Stimulated activated CD4-positive, alpha-beta T cell treated with anti-CD3 and anti-CD28 coated beads, Interleukin-15, amount 100 ng/mL, for 1 hour (primary cell): ENCODE measurements at places on chromosomes 6 and 20.

GRCh38 chr6:31879143-31879542 is 346 bp upstream of the SLC44A4 start:
- DNase-seq, result no peak

DNA sequence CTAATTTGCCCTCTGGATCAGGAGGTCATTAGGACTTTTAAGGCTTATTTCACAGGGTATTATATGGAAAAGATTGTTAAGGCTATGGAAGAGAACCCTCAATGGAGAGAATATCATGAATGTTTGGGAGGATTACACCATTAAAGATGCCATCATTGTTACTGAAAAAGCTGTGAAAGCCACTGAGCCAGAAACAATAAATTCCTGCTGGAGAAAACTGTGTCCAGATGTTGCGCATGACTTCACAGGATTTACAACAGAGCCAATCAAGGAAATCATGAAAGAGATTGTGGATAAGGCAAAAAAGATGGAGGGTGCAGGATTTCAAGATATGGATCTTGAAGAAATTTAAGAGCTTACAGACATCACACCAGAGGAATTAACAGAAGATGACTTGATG is 798.3 kb upstream of the SLC35B3 start:
- DNase-seq, result no peak

DNA sequence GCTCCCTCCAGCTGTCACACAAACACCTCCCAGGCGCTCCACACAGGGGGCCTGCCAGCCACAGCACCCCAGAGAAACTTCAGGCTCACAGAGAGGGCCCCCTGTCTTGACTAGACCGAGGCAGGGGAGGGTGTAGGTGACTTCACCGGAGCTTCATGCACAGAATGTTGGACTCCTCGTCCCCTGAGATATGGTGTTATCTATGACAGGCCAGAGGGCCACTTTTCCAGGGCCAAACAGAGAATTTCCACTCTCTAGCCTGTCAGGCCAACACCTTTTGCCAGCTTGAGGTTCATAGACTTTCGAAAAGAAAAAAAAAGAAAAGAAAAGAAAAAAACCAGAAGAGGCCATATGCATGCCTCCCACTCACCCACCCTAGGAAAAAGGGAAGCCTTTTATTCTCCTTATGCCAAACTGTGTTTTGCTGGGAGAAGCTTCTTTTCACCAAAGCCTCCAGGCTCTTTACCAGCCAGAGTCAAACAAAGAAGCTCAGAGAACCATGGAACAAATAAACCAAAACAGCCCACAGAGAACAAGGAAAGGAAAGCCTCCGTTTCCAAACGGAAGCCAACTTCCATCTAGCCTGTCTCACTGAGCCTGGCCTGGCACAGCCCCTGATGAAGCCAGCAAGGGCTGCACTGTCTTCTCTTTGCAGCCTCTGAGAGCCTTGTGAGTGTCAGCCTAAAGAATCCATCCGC is 313.2 kb upstream of the JARID2 start:
- no peak for DNase-seq

- no peak for DNase-seq
Observed at GRCh38 chr20:22801528-22801927, 217.2 kb upstream of the FOXA2 start.

GRCh38 chr6:31502586-31502985 is 4.6 kb downstream of the MICB start:
- DNase-seq, result no peak

- no peak for DNase-seq
Observed at GRCh38 chr20:58054780-58055373, 173.6 kb downstream of the ANKRD60 start.

GRCh38 chr6:75643173-75643572 is 41.5 kb downstream of the SENP6 start:
- DNase-seq, result no peak

GRCh38 chr20:58691773-58692578 is 624 bp upstream of the NPEPL1 start:
- DNase-seq, result no peak

DNA sequence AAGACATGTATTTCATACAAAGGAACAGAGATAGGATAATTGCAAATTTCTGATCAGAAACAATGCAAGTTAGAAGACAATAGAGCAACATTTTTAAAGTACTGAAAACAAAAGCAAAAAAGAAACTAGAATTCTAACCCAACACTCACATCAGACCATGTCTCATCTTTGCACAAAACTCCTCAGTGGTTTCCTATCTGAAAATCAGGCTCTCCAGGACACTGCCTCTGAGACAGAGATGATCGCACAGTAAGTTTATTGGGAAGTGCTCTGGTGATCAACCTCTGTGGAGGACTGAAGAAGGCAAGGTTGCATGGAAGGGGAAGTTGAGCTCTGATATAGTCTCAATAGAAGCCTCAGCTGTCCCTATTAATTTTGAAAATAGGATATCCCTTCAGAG is 2.3 kb upstream of the TTBK1 start:
- DNase-seq, result no peak

GRCh38 chr6:157020881-157021343 is 243.7 kb downstream of the ARID1B start:
- DNase-seq, result no peak

- no peak for DNase-seq
Observed at GRCh38 chr6:118581489-118581959, 33.4 kb downstream of the PLN start.

DNA sequence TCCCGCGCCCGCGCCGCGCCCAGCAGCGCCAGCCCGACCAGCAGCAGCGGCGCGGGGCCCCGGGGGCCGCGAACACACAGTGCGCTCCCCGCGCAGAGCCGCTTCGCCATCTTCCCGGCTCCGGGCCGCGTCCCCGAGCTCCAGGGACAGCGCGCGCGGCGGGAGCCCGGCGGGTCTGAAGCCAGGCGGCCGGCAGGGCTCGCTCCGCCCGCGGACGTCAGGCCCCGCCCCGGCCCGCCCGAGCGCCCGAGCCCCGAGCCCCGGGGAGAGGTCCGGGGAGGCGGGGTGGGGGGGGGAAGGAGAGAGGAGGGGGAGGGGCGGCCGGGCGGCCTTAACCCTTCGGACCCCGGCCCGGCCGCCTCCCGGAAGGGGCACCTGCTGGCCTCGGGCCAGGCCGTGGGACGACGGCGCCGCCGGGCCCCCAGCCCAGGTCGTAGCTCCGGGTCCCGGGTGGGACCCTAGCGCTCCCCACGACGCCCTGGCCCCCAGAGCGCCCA is at the start of gene LAMA5:
Gene LAMA5 (minus strand): TSS at position 177 of the 497 bp plus-strand sequence. CDS start 67 bp downstream, at position 110.
- no peak for DNase-seq

DNA sequence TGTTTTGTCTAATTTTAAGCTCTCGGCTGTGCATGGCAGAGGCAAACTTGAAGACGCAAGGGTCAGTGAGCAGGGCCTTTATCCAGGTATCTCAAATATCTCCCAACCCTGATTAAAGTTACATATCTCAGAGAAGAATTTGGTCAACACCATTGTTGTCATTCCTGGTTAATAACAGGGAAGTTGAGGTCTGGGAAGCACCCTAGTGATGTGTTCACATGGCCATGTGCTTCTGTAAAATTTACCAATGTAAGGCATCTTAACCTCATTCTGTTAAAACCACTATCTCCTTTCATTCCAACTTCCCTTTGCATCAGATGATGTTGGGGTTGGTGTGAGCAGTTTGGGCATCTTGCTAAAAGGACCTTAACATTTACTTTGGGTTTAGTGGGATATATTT is 4.0 kb upstream of the FAM110A start:
- DNase-seq, result no peak

- DNase-seq, result no peak
Observed at GRCh38 chr6:129662406-129662766, 47.6 kb downstream of the ARHGAP18 start.

- no peak for DNase-seq
Observed at GRCh38 chr6:98467902-98468301, 366.5 kb upstream of the POU3F2 start.

- DNase-seq, result no peak
Observed at GRCh38 chr6:106373502-106374239, 13.2 kb downstream of the CRYBG1 start.

- DNase-seq, result no peak
Observed at GRCh38 chr6:107396211-107396610, 63.2 kb downstream of the PDSS2 start.

DNA sequence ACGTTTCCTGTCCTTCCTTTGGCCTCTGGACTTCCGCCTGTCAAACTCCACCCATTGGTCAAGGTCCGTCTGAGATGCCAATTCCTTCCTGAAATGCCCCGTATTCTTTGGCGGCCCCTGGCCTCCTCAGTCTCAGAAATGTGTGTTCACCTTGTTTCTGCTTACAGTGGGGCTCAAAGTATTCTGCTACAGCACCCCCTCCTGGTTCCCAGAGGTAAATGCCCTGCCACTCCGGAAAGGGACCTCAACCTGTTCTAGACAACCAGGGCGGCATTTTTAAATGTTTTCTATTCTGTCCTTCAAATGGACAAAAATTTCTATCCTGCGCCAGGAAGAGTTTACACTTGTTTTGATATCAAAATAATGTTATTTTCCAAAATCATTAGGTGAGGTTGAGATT is 12.1 kb upstream of the PAX1 start:
- DNase-seq, result no peak

DNA sequence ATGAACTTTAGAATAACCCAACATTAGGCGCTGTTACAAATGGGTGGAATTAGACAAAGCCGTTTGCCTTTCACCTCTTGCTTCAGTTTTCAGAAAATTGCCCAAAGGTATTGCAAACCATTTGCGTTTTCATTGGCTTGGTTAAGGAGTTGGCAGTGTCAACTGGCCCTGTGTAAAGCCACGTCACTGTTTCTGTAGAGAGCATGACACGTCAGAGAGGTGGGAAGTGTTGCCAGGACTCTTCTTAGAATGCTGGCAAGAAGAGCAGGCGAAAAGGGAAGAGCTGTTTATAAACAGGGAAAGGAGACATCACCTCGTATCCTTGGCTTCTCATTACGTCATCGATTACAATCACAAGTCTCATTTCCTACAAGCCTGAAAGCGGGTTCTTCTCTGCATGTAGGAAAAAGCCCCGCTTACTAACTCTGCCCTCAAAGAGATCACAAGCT is 4.2 kb upstream of the IRF4 start:
- no peak for DNase-seq

DNA sequence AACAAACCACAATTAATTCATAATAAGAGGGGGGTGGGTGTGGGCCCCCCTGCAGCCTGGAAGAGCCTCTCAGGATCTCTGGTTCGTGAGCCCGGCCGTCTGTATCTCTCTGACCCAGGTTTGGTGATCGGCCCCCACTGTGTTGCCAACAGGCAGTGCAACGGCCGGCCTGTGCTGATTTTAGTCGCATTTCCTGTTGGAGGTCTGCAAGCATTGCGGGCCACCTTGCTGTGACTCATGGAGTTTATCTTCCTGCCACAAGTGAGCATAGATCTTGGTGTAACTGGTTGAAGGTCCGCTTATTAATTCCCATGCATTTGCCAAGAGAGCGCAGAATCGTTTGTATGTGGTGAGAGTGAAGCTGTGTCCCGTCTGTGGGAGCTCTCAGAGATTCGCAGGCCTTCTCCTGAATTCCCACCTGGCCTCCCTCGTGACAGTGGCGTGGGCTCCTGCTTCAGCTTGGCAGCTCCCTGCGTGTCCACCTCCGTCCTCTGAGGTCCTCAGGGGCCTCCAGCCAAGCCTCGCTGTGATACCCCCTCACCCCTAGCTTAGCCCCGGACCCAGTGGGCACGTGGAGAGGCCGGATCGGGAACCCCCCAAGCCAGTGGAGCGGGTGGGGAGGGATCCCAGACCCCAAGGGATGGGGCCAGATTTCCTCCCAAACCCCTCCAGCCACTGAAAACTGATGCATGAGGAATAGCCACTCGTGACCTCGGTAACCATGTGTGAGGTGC is 269.8 kb downstream of the CDH4 start:
- DNase-seq, result no peak

GRCh38 chr6:154528310-154528915 is 17.9 kb upstream of the CNKSR3 start:
- DNase-seq, result no peak

GRCh38 chr6:38959138-38959537 is 89.4 kb upstream of the GLP1R start:
- no peak for DNase-seq

- DNase-seq, result no peak
Observed at GRCh38 chr6:99814230-99814928, 179.6 kb downstream of the MCHR2 start.

- DNase-seq, result no peak
Observed at GRCh38 chr20:24657196-24657595, 187.8 kb downstream of the SYNDIG1 start.

GRCh38 chr6:34065466-34066217 is 80.2 kb downstream of the GRM4 start:
- no peak for DNase-seq

DNA sequence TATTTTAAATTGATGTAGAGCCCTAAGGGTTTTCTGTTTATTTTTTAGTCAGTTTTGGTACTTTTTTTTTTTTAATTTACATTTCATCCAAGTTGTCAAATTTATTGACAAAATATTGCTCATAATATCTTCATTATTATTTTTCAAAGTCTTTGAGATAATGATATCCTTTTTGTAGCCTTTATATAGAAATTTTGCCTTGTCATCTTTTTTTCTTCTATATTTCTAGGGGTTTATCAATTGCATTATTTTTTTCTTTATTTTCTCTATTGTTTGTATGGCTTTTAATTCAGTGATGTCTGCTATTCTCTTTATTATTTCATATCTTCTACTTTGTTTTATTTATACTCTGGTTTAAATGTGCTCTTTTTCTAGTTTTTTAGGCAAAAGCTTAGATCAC is 863.0 kb upstream of the GJE1 start:
- no peak for DNase-seq

- no peak for DNase-seq
Observed at GRCh38 chr6:44396968-44397367, 9.5 kb downstream of the CDC5L start.

GRCh38 chr6:11219400-11219834 is 13.1 kb downstream of the NEDD9 start:
- no peak for DNase-seq

GRCh38 chr20:13863244-13863643 is 78.4 kb downstream of the NDUFAF5 start:
- DNase-seq, result no peak
